ENCODE measurements at places on chromosomes 6 and 20. TPM values are rescaled to one million over a fixed set of nuclear protein-coding genes. Genes with fewer than 3 reads are reported as not detected.

GRCh38 chr6:123085403-123085802 is 89.4 kb downstream of the CLVS2 start:
- no peak for DNase-seq

DNA sequence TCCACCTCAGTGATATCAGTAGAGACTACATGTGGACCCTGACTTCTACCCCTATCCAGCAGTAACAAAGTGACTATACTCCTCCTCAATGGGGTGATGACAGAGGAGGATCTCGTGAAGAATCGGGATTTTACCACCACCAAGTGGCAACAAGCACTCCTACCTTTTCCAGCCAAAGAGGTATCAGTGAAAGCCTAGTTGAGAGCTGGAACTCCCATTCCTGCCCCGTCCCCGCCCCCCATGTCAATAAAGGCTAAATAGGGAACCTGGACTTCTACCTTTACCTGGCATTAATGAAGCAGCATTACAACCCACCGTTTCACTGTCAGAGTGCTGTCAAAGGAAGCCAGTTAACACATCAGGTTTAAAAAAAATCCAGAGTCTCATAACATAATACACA is 45.3 kb downstream of the RNF24 start:
- no peak for DNase-seq

DNA sequence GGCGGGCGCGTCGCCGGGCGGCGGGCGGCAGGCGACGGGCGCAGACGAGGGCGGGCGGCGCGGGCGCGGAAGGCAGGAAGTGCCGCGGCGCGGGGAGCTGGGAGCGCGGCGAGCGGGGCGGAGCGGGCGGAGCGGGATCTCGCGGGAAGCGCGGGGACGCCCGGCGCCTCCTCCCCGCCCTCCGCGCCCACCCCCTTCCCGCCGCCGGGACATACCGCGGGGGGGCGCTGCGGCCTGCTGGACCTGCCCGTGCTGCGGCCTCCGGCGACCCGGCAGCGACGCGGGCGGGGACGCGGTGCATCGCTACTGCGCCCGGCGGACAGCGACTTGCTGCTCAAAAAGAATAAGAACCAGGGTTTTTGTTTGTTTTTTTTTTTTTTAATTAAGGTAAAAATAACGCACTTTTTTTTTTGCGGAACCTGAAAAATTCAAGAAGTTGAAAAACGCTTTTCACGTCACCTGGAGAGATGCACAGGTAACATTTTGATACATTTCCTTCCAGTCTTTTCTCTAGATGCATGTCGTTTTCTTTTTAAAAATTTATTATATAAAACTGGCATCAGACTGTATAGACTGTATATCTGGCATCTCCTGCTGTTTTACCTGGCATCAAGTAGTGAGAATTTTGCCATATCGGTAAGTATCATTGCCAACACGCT is at the start of gene CENPB:
TSS of gene CENPB (minus strand) at position 76 of the 659 bp plus-strand sequence. CDS start 257 bp downstream, outside the sequence.
- peak; percentile 95 for DNase-seq

- DNase-seq: peak; percentile 62
These were observed 1.3 kb downstream of the HINT3 start for GRCh38 chr6:125957845-125958244.

The GTSF1L gene
- not detected for total RNA-seq

DNA sequence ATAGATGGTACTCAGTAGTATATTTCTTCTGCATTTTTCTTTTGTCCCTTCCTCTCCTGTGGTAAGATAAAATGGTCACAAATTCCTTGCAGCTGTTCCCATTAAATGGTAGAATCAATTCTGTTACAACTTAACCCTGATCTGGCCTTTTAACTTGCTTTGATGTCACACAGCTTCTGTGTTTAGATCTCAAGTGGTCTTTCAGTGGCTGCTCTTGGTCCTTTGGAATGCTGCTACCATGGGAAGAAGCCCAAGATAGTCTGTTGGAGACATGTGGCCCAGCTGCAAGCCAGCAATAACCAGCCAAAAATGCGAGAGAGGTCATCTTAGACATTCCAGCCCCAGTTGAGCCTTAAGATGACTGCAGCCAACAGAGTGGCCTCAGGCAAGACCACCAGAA is 429.7 kb downstream of the KIF16B start:
- DNase-seq: no peak

The BTBD9 gene
- total RNA-seq: 4.7 TPM

DNA sequence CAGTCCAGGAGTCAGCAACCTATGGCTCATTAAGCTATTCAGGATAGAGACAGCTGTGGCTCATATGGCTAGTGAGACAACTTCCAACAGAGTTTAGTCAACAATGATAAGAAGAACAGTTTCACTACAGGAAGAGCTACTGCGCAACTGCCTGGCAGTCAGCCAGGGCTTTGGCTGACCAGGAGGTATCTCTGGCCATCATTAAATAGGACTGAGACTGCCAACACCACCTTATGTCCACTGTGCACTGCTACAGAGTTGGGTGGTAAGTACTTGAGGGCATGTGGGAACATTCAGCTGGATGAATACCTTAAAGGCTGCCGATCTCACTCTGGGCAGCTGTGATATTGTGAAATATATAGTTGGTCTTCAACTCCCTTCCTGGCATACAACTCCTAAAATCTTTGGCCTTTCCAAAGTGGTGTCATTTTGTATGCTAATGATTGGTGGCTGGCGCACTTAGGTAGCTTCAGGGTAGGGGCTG is 52.2 kb upstream of the FAM83C start:
- DNase-seq: no peak

The HAO1 gene
- not detected for total RNA-seq

GRCh38 chr6:113893866-113894265 is 36.7 kb downstream of the MARCKS start:
- no peak for DNase-seq

DNA sequence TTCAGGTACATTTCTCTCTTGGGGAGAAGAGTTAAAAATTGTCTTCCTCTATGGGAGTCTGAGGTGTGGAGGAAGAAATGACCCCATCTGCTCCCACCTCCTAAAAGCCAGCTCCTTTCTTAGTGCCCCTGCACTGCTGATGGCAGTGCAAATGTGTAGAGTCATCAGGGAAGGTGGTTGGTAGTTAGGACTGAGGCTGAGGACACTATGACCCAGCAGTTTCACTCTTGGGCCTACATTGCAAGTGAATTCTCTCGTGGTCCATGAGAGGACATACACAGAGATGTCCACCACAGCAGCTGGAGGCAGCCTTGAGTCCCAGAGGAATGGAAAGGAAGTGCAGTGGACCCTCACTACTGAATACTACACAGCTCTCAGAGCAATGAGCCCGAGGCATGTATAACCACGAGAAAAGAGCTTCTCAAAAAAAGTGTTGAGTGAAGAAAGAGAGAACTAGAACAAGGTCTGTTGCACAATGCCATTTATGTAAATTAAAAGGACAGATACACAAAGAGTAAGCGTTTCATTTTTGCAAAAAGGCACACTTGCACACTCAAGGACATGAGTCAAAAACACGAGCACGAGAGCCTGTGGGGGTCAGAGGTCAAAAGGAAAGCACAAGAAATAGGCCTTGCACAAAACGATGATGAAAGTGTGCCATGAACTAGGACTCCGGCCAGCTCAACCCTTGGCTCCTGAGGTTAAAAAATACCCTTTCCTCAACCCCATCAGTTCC is 308.2 kb upstream of the PRND start:
- no peak for DNase-seq

- DNase-seq: no peak
These were observed 3.4 kb upstream of the SLC35D3 start for GRCh38 chr6:136918706-136919105.

DNA sequence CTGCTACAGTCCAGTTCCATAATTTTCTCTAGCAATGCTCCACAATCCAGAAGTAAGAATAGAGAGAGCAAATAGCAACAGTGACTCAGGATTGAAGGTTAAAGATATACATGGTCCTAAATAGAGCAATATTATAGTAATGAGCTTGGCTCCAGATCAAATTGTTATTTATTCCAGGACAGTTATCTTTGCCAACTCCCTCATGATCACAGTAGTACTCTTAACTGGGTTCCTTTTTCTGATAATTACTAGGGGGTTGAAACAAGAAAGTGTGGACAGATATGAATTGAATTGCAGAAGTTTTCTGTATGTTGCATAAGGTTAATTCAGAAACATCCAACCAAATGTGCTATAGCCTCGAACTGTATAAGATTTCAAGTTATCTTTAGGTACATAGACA is 11.9 kb downstream of the FAM184A start:
- DNase-seq: no peak

- DNase-seq: no peak
These were observed 95.5 kb downstream of the ASXL1 start for GRCh38 chr20:32453467-32454163.

The PRL gene
- total RNA-seq: not detected

The ANGPT4 gene
- total RNA-seq: not detected

DNA sequence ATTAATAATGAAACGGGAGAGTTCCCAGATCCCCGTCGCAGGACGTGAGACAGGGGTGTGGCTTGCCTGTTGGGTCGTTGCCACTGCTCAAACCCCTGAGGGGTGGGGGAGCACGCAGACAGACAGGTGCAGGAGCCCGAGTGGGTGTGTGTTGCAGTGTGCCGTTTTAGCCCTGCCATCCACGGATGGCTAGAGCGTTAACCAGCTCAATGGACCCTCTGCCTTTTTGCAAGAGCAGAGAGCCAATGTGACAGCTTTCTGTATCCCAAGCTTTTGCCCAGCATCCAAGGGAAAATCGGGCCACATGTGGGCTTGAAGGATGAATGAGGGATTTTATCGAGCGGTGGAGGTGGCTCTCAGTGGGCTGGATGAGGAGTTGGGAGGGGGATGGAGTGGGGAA is 237.9 kb downstream of the TSHZ2 start:
- no peak for DNase-seq

DNA sequence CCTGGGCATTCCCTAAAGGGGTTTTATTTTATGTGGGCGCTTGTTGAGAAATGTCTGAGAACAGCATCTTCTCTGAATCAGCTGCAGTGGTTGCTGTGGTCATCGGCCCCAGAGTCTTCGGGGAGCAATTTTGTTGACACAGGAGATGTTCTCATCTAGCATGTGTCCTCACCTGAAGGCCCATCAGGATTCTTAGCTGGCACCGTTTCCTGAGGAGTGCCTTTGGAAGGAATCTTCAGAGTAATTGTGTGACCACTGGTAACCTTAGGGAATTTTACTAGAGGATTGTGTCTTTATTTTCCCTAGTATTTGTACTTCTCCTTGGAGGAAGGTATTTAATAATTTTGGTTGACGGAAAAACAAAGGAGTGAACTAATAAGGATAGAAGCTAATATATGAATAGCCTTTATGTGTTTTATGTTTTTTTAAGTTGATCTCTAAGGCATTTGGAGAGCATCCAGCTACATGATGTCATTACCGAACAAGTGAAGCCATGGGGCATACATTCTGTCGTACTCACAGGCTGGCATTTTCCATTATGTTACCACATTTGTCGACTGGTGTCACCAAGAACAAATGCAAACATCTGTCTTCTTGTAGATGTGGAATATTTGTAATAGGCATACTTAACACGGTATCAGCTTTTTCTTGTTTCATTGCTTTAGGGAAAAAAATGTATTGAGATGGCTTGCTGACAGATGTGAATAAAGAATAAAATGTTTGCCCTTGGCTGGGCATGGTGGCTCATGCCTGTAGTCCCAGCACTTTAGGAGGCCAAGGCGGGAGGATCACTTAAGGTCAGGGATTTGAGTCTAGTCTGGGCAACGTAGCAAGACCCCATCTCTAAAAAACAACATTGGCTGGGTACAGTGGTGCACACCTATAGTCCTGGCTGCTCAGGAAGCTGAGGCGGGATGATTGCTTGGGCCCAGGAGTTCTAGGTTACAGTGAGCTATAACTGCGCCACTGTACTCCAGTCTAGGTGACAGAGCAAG is 41.9 kb downstream of the TULP4 start:
- DNase-seq: no peak

The CD93 gene
- not detected for total RNA-seq

- DNase-seq: no peak
These were observed 767.1 kb downstream of the KIF16B start for GRCh38 chr20:15806105-15806504.

GRCh38 chr6:90074161-90074850 is 180.0 kb downstream of the GJA10 start:
- no peak for DNase-seq

DNA sequence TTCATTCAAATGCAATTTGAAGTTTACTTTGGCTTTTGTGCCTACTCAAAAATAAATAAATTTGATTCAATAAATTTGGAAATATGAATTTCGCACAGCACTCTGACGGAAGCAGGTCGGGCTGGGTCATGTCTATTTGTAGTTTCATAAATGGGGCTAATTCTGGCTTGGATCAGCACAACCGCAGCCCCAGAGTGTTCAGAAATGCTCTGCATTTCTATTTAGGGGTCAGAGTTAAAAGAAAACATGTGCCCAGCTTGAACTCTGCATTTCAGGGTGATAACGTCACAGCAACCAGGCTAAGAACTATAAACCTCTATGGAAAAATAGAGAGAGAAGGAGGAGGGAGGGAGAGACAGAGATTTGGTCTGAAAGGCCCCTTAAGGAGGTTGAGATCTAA is 480.9 kb upstream of the NOX3 start:
- DNase-seq: no peak

The APOM gene
- total RNA-seq: 6.7 TPM

- DNase-seq: no peak
These were observed 7.2 kb downstream of the THBS2 start for GRCh38 chr6:169246445-169246844.

GRCh38 chr6:151323791-151324487 is 67.4 kb downstream of the ZBTB2 start:
- DNase-seq: peak; percentile 86

All from Karpas-422 (cell line).